Adrenal gland (tissue), 19 donors: ENCODE measurements at places on chromosomes 4 and X. TPM values are rescaled to one million over a fixed set of nuclear protein-coding genes. Genes with fewer than 3 reads are reported as not detected.
A peak's percentile ranks its signal among the peaks of the same experiment; 100 is the strongest.

- no peaks in the 10 kb centered on the region for H3K36me3 ChIP-seq
- DNase-seq: no peak
- no peaks in the 10 kb centered on the region for H3K4me1 ChIP-seq
- H3K27ac ChIP-seq: no peak overlapping the region
Measured at GRCh38 chr4:134548052-134548628, 346.6 kb upstream of the PABPC4L start.

DNA sequence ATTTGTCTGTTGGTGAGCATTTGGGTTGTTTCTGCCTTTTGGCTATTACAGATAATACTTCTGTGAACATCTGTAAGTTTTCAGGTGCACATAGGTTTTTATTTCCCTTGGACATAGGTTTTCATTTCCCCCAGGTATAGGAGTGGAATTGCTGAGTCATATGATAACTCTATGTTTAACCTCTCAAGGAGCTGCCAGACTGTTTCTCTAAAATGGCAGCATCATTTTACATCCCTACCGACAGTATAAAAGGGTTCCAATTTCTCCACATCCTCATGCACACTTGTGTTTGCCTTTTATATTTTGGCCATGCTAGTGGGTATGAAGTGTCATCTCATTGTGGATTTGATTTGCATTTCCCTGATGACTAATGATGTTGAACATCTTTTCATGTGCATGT is 53.5 kb downstream of the TMEM164 start:
- H3K4me3 ChIP-seq: no peak overlapping the region
- no peak overlapping the region for H3K27ac ChIP-seq
- peaks cover under 1% of the 10 kb centered on the region for H3K4me1 ChIP-seq
- no peak for DNase-seq
- H3K27me3 ChIP-seq: no peaks in the 10 kb centered on the region

The ZDHHC15 gene
- total RNA-seq: 2.6 TPM

DNA sequence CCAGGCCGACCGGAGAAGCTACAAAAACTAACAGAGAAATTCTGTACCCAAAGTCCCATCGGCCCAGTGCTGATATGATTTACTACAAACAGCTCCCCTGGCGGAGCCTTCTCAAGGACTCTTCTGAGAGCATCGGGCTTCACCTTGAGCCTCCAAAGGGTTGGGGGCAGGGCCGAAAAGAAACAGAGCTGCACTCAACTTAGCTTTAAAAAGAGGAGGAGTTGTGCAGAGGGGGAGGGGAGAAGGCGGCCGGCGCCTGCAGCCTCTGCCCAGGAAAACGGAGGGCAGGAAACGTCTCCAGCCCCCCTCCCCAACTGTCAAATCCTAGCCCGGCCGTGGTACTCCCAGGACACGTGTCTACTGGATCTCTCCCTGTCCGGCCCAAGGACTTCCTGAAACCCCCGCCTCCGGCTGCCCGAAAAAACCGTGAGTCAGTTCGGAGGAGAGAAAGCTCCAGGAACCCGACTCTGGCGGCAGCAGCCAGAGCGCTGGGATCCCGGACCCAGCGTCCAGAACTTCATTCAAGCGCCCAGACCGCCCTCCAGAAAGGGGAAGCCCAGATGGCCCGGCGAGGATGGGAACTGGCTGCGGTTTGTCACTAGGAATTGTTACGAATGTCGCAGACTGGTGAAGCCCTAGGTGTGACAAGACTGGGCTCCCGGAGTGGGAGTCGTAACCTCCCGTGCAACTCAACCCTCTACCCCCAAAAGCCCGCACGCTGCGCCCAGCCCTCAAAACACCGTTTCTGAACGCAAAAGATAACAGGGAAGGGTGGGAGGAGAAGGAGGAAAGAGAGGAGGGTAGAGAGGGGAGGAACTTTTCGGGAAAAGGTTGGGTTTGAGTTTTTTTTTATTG is 973 bp downstream of the ADAMTS3 start:
- DNase-seq: peak; percentile 77
- H3K27ac ChIP-seq: peak overlapping the region; percentile 67
- no peaks in the 10 kb centered on the region for H3K27me3 ChIP-seq
- no peaks in the 10 kb centered on the region for H3K4me1 ChIP-seq
- H3K36me3 ChIP-seq: no peaks in the 10 kb centered on the region
- no peak overlapping the region for H3K4me3 ChIP-seq

DNA sequence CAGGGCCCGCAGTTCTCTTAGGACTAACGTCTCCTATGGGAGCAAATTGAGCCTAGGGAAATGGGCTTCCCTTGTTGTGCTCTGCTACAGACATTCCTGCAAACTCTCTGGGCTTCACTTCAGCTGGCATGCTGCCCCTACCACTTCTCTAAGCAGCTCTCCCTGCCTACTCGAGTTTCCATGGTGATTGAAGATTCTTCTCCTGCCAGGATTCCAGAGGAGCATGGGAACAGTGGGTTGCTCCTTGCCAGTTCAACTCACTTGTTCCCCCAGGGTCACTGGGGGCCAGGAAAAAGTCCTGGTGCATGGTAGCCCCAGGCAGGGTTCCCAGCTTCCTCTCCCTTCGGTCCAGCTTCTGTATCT is 21.1 kb upstream of the WDR17 start:
- no peaks in the 10 kb centered on the region for H3K4me1 ChIP-seq
- DNase-seq: no peak
- H3K36me3 ChIP-seq: no peaks in the 10 kb centered on the region
- no peak overlapping the region for H3K4me3 ChIP-seq
- H3K27me3 ChIP-seq: no peaks in the 10 kb centered on the region
- no peak overlapping the region for H3K27ac ChIP-seq

- no peaks in the 10 kb centered on the region for H3K36me3 ChIP-seq
- no peaks in the 10 kb centered on the region for H3K27me3 ChIP-seq
- no peak overlapping the region for H3K4me3 ChIP-seq
Measured at GRCh38 chr4:159010563-159011260, 92.2 kb upstream of the RAPGEF2 start.

The AP1AR gene
- 30.1 TPM for total RNA-seq
